Dermis microvascular lymphatic vessel endothelial cell (primary cell): ENCODE measurements at places on chromosomes 11 and 22. TPM values are rescaled to one million over a fixed set of nuclear protein-coding genes. Genes with fewer than 3 reads are reported as not detected.

RAG1 gene
- total RNA-seq: 1.0 and 1.1 TPM in 2 replicates

TSPAN4 gene
- total RNA-seq: 73.4 and 118 TPM in 2 replicates

MOGAT2 gene
- not detected in 2 replicates for total RNA-seq

FDXACB1 gene
- 1.3 and 1.4 TPM in 2 replicates for total RNA-seq

OR51I2 gene
- total RNA-seq: not detected in 2 replicates

MOB2 gene
- 42.2 and 52.2 TPM in 2 replicates for total RNA-seq

AP5B1 gene
- total RNA-seq: 6.2 and 11.9 TPM in 2 replicates

CDC42EP2 gene
- 6.4 and 7.8 TPM in 2 replicates for total RNA-seq

ARHGAP8 gene
- under 0.01 TPM in 1 of 2 replicates, not detected in the other for total RNA-seq

OR8I2 gene
- not detected in 2 replicates for total RNA-seq

ZNRF3 gene
- 1.5 and 2.5 TPM in 2 replicates for total RNA-seq

IGSF22 gene
- 0.13 and 0.26 TPM in 2 replicates for total RNA-seq
